ENCODE measurements at places on chromosomes 12 and 14.

- no peak for DNase-seq
Measured at GRCh38 chr12:45205165-45205825, 10.6 kb upstream of the ANO6 start.

GRCh38 chr12:91326058-91327027 is 143.7 kb upstream of the DCN start:
- DNase-seq, result peak; percentile 88

DNA sequence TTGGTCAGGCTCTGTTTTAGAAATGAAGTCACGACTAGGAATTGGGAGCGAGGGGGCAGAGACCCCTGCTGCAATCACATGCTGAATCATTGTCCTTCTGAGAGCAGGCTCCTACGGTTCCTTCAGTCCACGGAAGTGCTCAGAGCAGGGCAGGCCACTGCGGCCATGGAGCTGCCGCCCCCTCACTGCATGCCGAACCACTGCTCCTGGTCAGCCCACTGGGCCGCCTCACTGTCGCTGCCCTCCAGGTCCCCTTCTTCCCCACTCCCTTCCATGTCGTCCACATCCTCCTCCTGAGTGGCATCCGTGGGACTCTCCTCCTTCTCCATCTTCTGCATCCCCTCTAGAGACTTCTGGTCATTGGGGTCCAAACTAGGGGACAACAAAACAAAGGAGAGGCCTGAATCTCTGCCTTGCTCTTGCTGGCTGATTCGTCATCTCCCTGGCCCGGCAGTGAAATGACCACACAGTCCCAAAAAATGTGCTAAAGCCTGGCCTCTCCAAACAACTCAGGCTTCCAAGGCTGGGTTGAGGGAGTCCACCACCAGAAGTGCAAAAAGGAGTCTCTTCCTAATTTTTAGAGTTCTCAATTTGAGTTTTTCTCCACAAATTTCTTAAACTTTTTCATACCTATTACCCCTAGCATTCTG is 29.4 kb downstream of the ANAPC7 start:
- no peak for DNase-seq

DNA sequence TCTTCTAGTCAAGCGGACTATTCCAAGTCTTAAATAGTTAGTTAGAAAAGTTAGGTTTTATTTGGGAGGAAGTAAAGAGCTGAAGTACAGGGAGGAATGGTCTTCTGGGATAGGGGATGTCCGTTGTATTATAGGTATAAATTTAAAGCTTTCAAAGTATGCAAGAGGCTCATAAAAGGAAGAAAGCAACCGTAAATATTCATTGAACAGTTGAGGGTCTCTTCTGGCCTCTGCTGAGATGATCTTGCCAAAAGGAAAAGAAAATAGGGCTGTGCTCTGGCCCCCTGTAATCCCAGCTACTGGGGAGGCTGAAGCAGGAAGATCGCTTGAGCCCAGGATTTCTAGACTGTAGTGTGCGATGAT is 377 bp upstream of the TIMELESS start:
- DNase-seq, result no peak

GRCh38 chr14:68451696-68452373 is 341.0 kb downstream of the ZFP36L1 start:
- DNase-seq, result no peak

DNA sequence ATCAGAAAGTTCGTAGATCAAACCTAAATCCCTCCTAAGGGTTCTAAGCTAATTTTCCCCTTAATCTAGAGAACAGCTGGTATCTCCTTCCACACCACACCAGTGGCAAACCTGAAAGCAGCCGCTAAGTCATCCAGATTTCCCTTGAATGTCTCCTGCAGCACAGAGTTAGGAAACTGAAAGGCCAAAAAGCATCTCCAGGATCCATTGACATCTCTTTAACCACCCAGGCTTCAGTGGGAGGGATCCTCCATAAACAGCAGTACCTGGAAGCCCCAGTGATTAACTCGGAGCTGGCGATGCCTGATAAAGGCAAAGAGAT is 47.6 kb downstream of the CRACR2A start:
- no peak for DNase-seq

DNA sequence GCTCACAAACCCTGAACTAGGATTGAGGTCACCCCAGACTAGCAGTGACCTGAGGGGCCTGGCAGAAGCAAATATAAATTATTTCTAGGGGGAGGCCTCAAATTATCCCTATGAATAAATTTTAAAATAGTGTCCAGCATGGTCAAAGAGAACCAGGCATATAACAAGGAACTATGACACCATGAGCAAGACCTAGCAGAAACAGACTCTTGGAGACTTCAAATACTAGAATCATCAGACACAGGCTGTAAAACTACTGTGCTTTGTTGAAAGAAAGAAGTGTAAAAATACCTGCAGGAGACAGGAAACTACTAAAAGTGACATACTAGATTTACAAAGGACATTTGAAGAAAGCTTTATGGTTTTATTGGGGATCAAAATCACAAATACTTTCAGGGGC is 3.2 kb upstream of the BCL7A start:
- no peak for DNase-seq

Data from astrocyte of the hippocampus (primary cell).